Retinal pigment epithelial cell (primary cell): ENCODE measurements at places on chromosomes 13 and 19.

GRCh38 chr13:94712287-94712811, at the start of gene SOX21:
Gene SOX21, minus strand, starts transcription at chr13:94712545. Its CDS starts 496 bp downstream, at chr13:94712049.
- DNase-seq: no peak

DNA sequence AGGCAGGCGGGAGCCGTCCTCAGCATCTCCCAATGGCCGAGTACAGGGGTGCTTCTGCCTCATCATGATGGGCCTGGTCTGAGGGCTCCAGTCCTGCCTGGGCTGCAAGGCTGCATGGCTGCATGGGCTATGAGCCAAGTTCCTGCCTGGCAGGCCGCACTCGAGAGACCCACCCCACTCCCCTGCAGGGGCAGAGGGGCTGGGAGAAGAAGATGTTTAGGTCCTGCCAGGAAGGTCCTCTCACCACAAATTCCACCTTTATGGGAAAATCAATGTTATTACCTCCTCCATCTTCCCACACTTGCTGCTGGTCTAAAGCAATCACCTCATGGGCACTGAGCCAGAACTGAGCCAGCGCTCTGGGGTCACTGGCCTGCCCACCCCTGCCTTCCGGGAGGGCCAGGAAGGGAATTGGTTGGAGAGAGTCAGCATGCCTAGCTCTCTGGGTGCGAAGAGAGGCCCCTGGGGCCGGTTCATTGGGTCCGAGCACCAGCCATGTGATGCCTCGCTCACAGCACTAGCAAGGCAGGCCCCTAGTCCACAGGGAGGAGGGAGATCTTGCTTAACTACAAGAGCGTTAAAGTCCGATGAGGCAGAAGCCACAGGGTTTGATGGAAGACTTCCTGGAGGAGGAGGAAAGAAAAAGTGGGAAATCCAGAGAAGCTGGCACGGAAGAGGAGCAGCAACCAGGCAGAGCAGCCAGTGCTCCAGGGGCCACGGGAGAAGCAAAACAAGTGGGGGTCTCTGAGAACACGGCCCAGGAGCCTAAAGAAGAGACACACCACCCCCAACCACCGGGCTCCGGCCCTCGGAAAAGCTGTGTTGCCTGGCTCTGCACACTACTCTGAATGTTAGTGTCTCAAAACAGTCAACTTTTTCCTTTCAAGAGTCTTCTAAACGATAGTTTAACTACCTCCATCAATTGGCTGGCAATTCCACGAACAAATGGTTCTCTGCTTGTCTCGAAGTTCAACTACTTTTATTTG, 63.1 kb downstream of the CEBPG start:
- DNase-seq: no peak

- no peak for DNase-seq
Observed at GRCh38 chr19:45471111-45471930, 3.5 kb downstream of the FOSB start.

DNA sequence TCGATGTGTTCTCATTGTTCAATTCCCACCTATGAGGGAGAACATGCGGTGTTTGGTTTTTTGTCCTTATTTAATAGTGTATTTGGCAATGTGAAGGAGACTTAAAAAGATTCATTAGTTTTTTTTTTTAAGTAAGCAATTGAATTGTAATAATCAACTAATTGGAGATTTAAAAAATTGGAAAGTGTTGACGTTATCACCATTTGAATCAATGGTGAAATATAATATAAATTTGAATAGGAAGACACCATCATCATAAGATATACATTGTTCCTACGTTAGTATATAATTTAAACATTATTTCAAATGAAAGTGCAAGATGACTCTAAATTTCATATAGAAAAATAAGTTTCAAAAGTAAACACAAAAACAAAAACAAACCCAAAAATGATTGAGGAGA, 2858.1 kb upstream of the PCDH20 start:
- no peak for DNase-seq

- DNase-seq: no peak
Observed at GRCh38 chr19:5036698-5037563, 68.0 kb downstream of the KDM4B start.

GRCh38 chr13:103430368-103430767, 364.2 kb upstream of the SLC10A2 start:
- DNase-seq: no peak

- no peak for DNase-seq
Observed at GRCh38 chr13:28569886-28570285, 75.0 kb upstream of the FLT1 start.

- DNase-seq: no peak
Observed at GRCh38 chr13:112068540-112069060, 1.7 kb downstream of the SOX1 start.

DNA sequence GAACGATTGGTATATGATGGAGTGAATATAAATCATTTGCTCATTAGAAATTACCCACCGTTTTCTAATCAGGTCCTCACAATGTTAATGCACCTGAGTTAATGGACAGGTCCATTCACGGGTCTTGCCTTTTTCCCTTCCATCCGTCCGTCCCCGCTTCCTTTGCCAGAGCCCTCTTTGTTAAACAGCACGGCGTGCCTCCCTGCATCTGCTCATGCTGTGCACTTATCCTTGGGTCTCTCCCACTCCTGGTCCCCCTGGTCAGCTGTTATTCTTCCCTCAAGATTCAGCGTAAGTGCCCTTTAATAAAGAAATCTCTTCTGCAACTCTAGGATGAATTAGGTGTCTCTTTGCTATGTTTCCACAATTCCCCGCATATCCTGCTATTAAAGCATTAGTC, 324.5 kb downstream of the DNAJC15 start:
- DNase-seq: no peak

- DNase-seq: no peak
Observed at GRCh38 chr13:25920931-25921330, 130.9 kb downstream of the SHISA2 start.

DNA sequence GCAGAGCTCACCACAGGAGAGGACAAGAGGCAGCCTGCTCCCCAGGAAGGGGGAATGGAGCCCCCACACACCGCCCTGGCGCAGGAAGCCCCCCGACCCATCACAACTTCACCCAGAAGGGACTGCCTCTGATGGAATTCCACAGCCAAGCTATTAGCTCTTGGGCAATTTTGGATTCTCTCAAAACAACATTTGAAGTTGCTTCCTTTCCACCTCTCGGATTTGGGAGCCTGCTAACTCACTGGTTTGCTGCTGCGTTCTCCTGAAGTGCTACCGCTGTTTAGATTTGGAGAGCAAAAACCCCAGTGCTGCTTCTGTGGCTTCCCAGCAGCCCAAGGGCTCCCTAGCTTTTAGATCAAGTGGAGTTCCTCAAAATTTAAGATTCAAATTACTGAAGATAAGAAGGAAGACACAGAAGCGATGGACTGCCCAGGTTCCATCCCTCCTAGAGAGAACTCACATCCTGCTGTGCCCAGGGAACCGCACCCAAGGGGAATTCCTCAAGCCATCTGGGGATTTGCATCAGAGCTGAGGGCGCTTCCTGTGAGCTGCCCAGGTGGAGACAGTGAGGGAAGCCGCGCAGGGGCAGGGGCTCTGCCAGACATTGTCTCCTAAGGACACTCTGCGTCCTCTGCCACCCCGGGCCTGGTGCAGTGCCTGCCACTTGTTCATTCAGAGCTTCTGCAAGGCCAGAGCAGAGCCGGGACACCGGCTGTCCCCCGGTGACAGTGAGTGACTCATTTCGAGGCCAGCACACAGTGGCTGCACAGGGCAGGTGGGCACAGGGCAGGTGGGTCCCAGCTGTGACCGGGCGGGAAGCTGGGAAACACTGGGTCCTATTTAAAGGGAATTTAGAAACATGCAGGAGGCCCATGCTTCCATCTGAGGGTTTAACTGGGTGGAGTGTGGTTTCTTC, 45.5 kb downstream of the COL4A1 start:
- DNase-seq: no peak

- DNase-seq: no peak
Observed at GRCh38 chr13:27487776-27488175, 37.4 kb upstream of the MTIF3 start.

GRCh38 chr13:72585254-72585653, 142.2 kb downstream of the MZT1 start:
- no peak for DNase-seq

DNA sequence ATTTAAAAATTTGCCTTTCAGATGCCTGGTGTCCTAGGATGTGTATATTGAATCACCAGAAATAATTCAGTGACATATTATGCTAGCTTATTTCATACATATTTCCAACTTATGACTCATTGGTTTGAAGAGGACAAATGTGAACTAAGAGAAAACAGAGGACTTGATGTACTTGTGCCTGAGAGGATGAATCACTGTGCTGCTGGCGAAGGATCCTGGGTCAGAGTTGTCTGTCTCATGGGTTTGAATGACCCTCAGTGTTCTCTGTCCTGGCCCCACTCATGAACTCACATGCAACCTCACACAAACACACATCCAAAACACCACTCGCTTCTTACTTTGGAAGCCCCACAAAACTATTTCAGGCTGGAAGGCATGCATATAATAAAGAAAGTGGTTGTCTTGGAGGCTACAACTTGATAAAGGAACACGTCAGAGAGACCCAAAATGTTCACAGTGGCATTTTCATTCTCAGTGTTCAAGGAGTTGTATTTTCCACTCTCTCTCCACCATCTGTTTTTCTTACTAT, 129.0 kb upstream of the SPRY2 start:
- peak; percentile 55 for DNase-seq

DNA sequence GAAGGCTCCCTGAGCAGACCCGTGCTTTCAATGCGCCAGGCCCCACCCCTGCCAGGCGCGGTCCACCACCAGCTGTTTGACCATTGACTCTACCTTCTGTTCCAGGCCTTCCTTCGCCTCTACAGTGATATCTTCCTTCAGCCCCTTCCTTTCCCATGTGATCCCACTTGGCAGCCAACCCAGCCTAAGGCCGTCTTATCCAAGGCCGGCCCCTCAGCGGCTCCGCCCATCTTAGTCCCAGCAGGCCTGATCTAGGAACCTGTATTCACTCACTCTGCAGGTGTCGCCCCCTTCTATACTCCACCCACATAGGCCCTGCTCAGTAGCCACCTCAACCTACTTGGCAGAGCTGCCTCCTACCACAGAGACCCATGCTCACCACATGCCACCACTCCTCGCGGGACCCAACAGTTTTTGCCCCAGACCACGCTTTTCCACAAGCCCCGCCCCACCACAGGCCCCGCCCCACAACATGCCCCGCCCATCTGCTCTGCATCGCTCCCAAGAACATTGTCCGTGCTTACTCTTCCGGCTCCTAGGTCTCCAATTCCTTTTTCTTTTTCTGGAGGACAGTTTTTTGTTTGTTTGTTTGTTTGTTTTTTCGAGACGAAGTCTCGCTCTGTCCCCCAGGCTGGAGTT, 2.9 kb downstream of the RASIP1 start:
- DNase-seq: no peak

DNA sequence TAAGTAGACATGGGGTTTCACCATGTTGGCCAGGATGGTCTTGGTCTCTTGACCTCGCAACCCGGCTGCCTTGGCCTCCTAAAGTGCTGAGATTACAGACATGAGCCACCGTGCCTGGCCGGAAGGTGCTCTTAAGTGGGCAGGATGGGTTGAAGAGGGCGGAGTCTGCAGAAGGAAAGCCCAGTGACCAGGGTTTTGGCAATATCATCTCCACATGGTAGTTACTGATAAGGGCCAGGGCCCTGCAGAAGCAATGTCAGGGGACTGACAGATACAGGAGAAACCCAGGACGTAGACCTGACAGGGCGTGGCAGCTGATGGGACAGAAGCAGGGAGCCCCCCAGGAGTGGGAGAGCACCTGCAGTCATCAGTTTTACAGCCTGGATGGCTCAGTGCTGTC, 45.7 kb upstream of the RNF113B start:
- DNase-seq: no peak

GRCh38 chr13:48505012-48505411, 27.9 kb downstream of the RCBTB2 start:
- DNase-seq: no peak

- DNase-seq: no peak
Observed at GRCh38 chr13:19952850-19953249, 5.7 kb upstream of the ZMYM2 start.

DNA sequence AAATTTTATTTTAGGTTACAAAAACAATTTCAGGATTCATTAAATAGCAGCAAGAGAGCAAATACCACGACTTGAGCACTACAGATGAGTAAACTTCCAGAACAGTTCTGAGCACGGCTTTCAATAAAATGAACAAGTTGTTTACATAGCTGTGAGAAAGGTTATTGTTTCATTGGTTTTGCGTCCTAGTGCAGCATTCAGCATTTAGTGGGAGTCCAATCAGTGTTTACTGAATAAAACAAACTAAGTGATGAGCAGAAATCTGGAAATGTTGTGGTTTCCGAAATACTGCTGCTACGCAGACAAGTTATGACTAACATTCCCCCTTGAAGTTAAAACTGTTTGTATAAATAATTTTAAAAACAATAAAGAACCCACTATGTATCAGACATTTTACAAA, 251.5 kb upstream of the STARD13 start:
- DNase-seq: no peak

DNA sequence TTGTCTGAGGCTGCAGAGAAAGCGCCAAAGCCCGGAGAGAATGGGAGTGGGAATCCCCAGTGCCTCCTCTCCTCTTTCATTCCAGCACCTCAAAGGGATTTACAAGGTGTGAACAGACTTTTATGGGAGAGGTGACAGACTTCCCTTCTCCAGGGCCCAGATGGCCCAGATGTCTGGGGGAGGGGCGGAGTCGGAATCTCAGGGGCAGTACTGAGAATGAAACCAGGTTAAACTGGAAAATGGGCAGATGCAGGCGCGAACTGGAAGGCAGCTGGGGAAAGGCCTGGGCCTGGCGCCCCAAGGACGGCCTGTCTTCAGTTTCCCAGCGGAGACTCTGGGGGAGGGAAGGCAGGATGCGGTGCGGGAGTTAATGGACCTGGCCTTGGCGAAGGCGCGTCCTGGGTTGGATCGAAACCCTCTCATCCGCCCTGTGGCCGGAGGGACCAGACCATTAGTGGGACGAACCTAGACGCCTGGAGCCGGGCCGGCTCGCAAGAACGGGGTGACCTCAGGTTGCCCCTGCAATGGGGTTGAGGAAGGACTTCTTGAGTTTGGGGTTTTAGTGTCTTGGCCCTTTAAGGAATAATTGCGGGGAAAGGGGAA, 592 bp upstream of the TRIP10 start:
- no peak for DNase-seq

GRCh38 chr19:56720281-56720680, 48.7 kb upstream of the ZNF835 start:
- no peak for DNase-seq

DNA sequence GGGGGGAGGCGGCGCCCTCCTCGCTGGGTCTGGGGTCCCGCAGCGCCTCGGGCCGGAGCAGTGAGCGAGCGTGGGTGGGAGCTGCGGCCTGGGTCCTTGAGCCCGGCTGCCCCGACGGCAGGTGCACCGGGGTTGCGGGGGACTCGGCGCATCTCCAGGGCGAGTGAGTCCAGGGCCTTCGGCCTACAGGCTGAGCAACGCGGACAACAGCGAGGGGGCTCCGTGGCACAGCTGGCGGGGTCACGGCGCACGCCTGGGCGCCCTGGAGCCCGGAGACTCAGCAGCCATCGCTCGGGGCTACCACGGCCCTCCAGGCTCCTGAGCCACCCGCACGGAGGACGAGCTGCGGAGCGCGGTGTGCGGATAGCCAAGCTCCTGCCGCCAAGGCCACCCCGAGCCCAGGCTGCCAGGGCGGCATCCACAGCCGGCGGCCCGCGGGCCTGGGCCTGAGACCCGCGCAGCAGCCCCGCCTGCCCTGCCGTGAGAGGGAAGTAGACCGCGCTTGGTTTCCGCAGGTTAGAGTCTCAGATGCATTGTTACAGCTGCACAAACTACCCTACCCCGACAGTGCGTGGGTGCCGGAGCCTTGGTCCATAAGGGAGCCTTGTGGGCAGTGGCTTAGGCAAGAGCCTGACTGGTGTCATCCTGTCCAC, 253.9 kb upstream of the SGCG start:
- DNase-seq: no peak

GRCh38 chr13:102128216-102128810, 273.5 kb downstream of the FGF14 start:
- DNase-seq: peak; percentile 72
